CD4-positive, alpha-beta T cell treated with Interleukin-10 for 1 hour (primary cell): ENCODE measurements at places on chromosomes 3 and 15.

GRCh38 chr3:99774467-99774866 is 43.2 kb upstream of the CMSS1 start:
- DNase-seq = no peak

DNA sequence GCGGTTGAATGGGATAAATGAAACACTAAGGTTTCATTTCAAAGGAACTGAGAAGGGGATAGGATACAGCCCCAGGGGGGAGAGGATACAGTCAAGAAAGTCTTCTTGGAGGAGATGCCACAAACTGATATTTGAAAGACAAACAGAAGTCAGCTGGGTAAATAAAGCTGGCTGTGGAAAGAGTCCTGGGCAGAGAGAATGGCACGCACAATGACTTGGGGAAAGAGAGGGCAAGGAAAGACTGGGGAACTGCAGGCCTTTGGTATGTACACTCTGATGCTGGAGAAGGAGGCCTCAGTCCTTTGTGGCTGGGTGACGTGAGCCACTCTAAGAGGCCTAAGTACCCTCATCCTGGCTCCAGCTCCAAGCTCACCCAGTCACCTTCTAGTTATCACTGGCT is 45.2 kb upstream of the LMCD1 start:
- no peak for DNase-seq

- no peak for DNase-seq
Observed at GRCh38 chr3:177441813-177442646, 244.7 kb upstream of the TBL1XR1 start.

GRCh38 chr3:29436612-29437323 is 155.9 kb downstream of the RBMS3 start:
- DNase-seq = no peak

DNA sequence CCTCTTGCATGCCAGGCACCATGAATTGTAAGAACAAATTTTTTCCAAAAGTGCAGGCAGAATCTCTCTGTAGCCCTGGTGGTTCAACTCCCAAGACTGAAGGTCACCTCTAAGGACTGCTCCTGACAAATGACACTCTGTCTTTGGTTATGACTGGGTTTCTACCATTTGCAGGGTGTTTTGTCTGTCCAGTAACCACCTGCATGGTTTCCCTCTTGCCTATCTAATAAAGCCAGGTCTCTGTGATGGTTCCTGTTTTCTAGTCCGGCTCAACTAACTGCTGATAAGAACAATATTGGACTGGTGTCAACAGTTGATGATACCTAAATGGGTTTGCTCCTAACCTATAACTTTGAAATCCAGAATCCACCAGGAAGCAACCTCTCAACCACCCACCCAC is 43.7 kb downstream of the ATP8B4 start:
- no peak for DNase-seq

DNA sequence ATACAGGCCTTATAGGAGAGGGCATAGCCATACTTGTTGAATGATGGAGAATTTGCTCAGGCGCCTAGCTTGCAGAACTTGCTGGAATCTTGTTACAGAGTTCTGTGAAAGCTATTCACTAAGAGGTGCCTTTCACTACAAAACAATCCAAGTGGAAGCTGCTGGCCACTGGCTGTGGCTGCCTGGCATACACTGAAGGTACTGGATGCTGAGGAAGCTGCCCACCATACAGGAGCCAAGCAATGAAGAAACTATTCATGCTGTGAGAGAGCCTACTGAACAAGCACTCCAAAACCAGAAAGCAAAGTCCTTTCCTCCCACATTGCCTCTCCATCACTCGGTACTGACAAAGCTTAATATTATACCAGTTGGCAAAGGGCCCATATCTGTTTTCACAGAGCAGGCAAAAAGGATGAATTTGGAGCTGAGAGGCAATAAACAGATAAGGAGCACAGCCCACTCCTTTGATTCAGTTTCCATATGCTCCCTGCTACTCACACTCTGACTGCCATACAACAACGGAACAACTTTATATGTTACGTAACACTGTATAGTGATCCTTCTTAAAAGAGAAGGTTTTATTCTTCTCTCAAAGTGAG is 192.6 kb upstream of the ALCAM start:
- DNase-seq = no peak

- DNase-seq = no peak
Observed at GRCh38 chr3:152362086-152362485, 93.4 kb downstream of the MBNL1 start.

GRCh38 chr3:64079369-64080150 is 56.3 kb upstream of the PSMD6 start:
- no peak for DNase-seq

DNA sequence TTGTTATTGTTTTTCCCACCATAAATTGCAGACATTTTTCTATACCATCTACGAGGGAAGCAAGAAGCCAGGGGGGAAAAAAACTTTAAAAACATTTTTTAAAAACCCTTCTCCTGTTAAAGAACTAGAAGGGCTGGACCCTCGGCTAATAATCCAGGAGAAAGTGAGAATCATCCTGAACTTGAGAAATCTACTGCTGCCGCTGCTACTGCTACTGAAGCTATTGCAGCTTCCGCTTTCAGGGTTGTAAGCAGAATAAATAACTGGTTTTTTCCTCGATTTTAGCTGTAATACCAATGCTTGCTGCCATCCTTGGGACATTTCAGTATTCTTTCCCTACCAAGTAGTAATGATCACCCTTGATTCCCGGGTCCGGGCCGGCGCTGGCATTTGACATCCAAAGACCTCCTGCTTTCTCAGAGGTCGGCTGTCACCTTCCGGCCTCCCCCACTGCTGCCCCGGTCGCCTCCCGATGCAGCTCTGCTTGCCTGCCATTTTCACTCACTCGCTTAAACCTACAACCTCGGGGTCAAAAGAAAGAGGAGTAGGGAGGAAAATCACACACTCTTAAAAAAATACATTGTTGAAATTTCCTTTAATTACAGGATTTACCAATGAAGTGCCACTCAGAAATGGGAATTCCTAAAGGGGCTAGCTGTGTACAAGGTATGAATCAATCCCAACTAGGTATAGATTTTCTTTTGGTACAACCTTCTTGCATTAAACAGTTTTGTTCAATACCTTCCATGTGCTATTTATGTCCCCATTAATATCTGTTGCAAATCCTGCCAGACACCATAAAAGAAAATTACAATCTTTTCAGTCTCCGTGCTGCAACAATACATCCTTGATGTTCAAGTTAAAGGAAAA is 674 bp upstream of the MECOM start:
- no peak for DNase-seq

- no peak for DNase-seq
Observed at GRCh38 chr3:19436746-19437145, 288.4 kb downstream of the KCNH8 start.
